ENCODE measurements at places on chromosomes 6 and 20.

- no peak for DNase-seq
Observed at GRCh38 chr6:132391391-132392269, 9.6 kb downstream of the MOXD1 start.

GRCh38 chr6:132830334-132830751, 16.0 kb downstream of the RPS12 start:
- no peak for DNase-seq

DNA sequence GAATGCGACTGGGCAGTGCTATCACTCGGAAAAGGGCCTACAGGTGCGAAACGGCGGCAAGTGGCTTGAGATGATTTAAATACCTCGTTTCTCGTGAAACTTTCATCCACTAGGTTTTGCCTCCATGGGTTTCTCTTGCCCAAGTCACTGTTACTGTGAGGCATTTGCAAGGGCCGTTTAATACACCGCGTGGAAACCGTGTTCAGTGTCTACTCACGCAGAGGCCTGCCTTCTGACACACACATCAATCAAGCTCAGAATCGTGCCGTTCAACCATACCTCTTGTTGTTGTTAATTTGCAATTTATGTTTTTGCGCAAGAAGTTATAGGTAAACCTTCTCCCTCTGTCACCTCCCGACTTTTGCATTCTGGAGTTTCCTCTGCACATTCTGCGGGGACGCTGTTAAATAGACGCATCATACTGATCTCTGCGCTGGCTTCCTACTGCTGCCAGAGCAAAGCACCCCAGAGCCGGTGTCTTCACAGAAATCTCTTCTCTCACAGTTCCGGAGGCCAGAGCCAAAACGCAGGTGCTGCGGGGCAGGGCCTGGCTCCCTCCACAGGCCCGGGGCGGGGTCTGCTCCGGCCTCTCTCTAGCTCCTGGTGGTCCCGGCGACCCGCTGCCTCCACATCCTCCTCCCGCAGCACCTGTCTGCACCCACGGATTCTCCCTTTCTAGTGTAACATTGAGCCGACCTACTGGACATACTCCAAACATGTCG, 251.4 kb downstream of the SMOC2 start:
- no peak for DNase-seq

DNA sequence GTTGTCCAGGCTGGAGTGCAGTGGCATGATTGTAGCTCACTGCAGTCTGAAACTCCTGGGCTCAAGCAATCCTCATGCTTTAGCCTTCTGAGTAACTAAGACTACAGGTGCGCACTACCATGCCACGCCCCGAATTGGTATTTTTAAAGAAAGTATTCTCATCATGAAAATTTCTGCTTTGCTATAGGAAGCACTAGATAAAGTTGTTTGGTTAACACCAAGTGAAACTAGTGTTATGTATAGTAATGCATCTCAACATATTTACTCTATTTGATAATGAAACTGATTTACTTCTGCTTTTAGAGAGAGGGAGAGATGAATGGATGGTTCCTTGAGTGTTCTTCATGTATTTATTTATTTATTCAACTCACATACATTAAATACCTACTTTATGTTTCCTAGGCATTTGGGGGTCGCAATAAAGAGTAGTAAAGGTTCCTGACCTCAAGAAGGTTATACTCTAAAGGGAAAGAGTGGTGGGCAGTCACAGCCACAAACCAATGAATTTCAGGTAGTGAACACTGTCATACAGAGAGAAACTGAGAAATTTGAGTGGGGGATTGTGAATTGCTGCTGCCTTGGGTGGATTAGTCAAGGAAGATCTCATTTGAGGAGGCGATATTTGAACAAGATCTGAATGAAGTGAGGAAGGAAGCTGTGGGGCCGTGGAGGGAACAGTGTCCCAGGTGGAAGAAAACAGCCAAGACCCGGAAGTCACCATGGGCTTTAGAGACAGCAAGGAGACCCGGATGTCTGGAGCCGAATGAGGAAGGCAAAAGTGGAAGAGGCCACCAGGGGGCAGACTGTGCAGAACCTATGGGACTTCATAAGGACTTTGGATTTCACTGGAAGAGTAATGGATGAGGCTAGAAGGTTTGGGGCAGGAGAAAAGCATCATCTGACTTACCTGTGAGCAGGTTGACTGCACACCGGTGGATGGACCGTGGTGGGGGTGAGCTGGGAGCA, 185.6 kb downstream of the TSHZ2 start:
- peak; percentile 5 for DNase-seq

Measured in activated CD8-positive, alpha-beta memory T cell treated with anti-CD3 and anti-CD28 coated beads for 1 hour (primary cell).